ENCODE measurements at places on chromosomes 16 and 17.

- DNase-seq = no peak
Measured at GRCh38 chr17:50533185-50533584, 650 bp downstream of the EPN3 start.

DNA sequence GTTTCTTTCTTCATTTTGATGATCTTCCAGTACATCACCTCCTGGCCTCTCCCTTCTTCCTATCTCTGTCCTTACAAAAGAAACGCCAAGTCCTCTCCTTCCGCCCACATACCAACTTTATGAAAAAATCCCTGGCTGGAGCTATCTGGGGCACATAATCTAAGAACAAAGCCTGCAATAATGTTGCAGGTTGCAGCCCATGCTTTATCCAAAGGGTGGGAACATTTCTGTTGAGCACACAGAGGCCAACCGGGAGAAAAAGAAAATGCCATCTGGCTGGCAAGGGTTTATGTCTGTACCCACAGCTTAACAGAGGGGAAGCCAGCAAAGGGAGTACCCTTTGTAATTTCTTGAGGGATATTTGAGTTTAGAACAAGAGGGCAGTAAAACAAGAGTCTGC, 409.6 kb downstream of the SOX9 start:
- no peak for DNase-seq

DNA sequence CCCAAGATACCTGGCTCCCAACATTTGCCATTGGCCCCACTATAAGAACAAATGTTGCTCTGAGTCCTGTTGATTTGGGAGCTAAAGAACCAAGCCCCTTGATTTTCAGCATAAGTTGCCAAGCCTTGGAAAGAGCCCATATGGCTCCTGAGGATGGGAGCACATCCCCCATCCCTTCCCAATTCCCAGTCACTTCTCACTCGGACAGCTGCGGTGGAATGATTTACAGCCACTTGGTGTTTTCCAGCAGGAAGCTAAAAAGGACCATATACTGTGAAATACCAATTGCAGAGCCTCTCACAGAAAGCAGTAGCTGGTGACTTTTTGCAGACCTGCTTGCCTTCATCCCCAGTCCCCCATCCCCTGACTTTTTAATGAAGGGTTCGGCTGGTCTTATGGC, 524.6 kb downstream of the GRIN2A start:
- no peak for DNase-seq

GRCh38 chr16:81286190-81286589, 28.6 kb upstream of the GAN start:
- no peak for DNase-seq

GRCh38 chr16:24681793-24682192, 47.7 kb upstream of the TNRC6A start:
- no peak for DNase-seq

GRCh38 chr16:16120382-16121184, 102.7 kb downstream of the ABCC6 start:
- DNase-seq = no peak

- no peak for DNase-seq
Measured at GRCh38 chr16:83850947-83851346, 43.2 kb downstream of the HSBP1 start.

DNA sequence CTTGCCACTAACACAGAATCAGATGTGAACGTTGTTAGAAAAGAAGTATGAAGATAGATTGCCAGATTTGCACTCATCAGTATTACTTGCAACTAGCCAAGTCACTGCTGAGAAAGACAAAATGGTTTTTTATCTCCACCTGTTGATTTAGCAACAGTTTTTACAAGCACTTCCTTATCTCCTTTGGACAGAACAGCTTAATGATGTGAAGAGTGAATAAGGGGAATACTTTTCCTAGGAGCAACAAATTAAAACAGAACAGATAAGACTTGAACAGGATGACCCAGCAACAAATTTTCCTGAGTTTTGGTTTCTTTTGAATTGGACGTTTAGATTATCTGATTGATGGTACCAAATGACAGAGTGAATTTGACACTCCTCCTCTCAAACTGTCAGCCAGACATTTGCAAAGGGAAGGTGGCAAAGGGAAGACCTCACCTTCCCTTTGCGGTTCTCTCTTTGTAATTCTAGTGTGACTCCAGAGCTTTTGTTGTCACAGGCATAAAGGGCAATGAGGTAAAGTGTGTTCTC, 130.6 kb downstream of the NLK start:
- DNase-seq = no peak

DNA sequence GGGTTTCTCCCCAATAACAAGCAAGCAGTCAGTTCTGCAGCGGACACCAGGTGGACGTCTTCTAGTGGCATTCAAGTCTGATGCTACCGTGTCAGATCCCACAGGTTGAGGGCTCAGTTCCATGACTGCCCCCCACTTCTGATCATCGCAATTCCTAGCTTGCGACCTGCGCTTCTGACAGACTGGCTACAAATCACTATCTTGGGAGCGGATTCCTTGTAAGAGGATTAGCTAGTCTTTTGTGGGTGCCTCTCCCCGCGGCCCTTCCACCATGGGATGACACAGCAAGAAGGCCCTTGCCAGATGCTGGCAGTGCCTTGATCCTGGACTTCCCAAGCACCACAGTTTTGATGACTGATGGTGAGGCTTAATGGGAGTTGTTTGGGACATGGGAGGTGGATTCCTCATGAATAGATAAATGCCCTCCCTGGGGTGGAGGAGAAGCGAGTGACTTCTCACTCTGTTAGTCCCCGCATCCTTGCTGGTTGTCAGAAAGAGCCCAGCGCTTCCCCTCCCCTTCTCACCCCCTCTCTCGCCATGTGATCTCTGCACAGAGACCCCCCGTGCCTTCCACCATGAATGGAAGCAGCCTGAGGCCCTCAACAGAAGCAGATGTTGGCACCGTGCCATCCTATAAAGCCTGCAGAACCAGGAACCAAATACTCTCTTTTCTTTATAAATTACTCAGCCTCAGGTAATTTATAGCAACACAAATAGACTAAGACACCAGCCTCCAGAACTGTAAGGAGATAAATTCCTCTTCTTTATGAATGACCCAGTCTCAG, 19.1 kb downstream of the CDIP1 start:
- no peak for DNase-seq

GRCh38 chr16:46848768-46849764, 18.1 kb upstream of the C16orf87 start:
- DNase-seq = no peak

DNA sequence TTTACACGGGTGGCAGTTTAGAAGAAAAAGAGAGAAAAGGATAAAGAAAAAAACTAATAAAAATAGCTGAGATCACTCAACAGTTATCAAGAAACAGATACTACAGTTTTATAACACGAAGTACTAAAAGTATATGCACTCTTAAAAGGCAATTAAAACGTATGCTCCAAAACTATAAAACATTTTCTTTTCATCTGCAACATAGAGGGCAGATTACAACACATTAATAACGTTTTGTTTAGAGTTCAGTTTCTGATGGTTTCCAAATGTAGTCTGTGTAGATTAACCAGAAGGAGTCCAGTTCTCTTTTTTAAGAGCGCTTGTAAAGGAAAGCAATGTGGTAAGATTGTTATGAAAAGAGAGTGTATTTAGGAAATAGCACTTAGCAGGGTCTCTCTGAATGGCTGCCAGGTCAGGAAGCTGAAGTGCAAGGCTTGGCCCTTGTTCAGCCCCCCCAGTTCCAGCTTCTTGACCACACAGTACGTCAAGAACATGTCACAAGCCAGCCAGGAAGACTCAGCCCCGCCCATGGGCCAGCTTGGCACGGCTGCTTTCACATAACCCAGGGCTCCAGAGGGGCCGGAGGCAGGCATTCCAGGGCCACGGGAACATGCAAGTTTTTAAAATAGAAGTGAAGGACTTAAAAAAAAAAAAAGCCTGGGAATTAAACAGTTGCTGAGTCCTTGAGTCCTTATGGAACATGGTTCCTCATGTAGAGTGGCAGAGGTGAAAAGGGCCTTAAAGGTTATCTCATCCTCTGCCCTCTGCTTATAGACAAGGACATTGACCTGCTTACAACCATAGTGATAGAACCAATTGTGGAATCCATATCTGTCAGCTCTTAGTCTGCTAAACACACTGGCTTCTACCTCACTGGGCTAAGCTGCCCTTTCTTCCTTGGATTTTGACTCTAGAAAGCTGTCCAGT, 147.4 kb upstream of the TBX2 start:
- no peak for DNase-seq

GRCh38 chr17:35907691-35908090, 22.9 kb downstream of the RDM1 start:
- DNase-seq = no peak

- no peak for DNase-seq
Measured at GRCh38 chr16:85918436-85918835, 19.5 kb downstream of the IRF8 start.

- DNase-seq = no peak
Measured at GRCh38 chr16:23974223-23974622, 138.4 kb downstream of the PRKCB start.

DNA sequence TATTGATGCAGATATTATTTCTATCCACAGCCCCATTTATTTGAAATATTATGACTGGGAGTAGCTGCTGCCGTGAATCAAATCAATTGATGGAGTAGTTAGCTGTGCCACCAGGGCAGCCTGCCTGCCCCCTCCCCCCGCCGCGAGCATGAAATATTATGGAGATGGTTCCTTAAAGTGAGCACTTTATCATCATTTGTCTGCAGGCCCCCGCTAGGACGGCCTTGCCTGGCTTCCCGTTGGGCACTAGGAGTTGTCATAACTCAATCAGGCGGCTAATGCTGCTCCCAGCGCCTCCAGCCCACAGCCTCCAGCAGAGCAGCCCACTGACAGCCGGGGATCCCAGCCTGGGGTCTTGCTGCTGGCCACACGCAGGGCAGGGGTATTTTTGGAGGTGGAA, 173.9 kb downstream of the SALL1 start:
- DNase-seq = no peak

Measured in HTR-8/SVneo (cell line).